Adrenal gland (tissue), 19 donors: ENCODE measurements at places on chromosomes 2 and 18. TPM values are rescaled to one million over a fixed set of nuclear protein-coding genes. Genes with fewer than 3 reads are reported as not detected.

- DNase-seq = no peak
These were observed at the start of gene ICOS for GRCh38 chr2:203936535-203936934. Gene ICOS (plus strand): TSS chr2:203936763. CDS start chr2:203936815, 52 bp downstream.

DNA sequence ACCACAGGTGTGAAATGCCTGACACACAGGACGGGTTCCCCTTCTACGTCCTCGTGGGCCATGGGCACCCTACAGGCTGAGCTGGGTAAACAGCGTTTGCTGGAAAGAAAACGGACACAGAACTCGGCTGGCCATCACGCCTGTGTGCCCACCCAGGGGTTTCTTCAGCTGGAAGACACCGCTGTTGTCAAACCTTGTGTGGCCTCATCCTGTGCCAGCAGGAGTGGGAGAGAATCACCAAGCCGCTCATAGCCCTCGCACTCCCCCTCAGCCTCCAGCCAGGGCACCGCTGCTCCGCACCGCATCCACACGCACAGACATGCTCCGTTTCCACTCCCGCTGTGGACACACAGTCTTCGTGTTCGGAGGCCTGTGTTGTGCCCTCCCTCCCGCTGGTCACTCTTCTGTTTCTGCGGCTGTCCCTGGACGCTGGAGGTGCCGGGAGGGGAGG is 161.4 kb downstream of the PXDN start:
- no peak for DNase-seq

- DNase-seq = no peak
These were observed 324.9 kb upstream of the TCF4 start for GRCh38 chr18:55912919-55913318.

DNA sequence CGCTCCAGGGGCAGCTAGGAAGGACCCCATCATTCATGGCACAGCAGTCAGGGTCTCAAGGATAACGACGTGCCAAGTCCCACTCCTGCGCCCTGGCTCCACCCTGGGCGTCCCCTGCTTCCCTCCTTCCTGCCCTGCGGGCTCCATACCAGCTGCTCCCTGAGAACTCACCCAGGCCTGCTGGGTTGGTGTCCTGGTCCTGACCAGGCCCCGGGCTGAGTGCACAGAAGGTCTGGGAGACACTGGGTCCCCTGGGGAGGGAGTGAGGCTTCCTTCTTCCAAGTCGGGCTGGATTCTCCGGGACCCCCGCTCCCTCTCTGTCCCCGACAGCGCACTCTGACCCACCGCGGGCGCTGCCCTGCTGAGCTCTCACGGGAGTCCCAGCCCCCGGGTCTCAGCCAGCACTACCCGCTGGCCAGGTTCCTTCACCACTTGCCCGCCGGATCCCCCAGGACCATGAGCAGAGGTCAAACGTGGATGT is 160.2 kb downstream of the PXDN start:
- DNase-seq = no peak

DNA sequence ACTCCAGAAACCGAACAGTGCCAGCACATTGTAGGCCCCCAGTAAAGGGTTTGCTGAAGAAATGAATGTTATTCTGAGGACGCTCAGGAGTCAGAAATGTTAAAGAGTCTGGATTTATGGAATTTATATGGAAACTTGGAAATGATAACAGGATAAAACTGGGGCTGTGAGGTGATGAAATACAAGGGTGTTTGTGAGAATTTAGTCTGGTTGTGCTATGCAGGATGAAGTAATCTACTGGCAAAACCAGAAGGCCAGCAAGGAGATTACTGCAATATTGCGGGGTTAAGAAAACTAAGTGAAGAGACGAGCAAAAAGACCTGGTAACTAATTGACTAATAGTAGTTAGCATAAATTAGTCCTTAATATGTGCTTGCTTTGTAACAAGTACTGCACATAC is 467.8 kb downstream of the ZEB2 start:
- no peak for DNase-seq

GRCh38 chr2:60849187-60849586 is 32.2 kb upstream of the REL start:
- no peak for DNase-seq

- no peak for DNase-seq
These were observed 54.5 kb downstream of the MAP4K4 start for GRCh38 chr2:101751875-101752619.

Gene SERPINB5
- 0.29 TPM for total RNA-seq

Gene TRPM8
- not detected for total RNA-seq

DNA sequence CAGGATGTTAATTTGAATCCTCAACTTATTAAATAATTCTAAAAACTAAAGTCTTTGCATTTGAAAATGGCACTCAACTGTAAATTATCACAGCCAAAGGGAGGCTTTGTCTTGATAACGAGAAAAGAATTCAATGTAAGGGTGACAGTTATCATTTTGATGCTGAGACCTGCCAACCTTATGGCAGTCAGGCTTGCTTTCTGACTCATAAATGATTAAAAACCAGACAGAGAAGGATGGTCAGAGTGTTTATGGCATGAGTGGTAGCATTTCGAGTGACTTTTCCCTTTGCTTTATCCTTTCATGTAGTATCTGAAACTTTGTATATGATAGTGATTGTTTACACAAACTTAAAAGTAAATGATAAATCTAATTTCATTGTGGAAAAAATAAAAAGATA is 53.9 kb upstream of the EPC2 start:
- no peak for DNase-seq

Gene SLC4A3
- total RNA-seq = 11.3 TPM
